AML-193 (cell line): ENCODE measurements at places on chromosomes 1 and 21.

DNA sequence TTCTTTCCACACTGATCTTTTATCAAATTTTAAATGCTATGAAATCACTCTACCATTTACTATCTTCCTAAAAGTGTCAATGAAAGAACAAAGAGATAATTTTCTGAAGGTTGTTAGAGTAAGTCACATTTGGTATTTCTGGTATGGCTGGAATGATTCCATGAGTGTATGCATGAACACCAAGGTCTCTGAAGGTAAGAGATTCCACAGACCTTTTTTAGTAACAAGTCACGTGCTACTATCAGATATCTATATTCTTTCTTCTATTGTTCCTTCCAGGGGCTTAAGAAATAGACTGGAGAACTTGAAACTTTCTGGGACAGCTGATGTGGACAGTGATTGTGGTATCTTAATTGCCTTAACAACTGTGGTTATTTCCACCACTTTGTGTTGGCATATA, 265.0 kb downstream of the SDCCAG8 start:
- no peak for DNase-seq

- DNase-seq = no peak
These were observed 124.5 kb downstream of the DNM3 start for GRCh38 chr1:171965777-171966176.

DNA sequence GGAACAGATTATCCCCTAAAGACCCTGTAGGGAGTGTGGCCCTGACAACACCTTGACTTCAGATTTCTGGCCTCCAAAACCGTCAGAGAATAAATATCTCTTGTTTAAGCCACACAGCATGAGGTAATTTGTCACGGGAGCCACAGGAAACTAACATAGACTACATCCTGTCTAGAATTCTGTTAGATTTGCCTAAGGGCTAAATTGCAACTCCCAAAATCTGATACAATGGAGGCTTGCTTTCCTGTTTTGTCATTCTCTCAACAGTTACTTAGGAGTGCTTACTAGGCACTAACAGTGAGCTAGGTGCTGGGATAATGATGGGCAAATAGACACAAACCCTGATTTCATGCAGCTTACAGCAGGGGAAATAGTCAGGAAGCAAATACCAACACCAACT, 141.6 kb downstream of the MIS18A start:
- no peak for DNase-seq

DNA sequence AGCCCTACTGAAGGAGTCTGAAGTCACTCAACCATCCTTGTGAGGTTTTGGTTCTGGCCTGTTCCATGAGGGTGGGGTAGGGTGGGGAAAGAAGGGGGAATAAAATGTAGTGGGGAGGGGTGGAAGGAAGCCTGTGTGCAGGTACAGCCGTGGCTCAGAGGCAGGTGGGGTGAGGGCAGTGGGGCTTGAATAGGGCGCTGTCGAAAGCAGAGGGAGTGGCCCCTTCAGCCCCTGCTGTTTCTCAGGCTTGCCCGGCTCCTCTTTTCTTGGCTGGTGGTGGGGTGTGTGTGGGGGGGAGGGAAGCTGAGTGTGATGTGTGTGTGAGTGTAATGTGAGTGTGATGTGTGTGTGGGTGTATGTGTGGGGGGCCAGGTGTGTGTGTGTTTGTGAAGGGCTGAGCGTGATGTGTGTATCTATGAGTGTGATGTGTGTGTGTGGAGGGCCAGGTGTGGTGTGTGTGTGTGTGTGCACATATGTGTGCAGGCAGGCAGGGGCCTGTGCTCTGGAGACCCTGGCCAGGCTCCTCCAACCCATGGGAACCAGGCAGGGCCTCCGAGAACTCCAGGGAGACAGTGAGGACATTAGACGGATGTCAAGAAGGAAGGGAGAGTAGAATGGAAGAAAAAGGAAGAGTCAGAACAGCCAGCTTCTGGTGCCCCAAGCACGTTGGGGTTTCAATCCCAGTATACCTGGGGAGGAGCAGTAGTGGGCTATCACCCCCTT, 9.0 kb downstream of the SOX13 start:
- no peak for DNase-seq

GRCh38 chr1:115238336-115239147, 99.5 kb downstream of the NGF start:
- no peak for DNase-seq

DNA sequence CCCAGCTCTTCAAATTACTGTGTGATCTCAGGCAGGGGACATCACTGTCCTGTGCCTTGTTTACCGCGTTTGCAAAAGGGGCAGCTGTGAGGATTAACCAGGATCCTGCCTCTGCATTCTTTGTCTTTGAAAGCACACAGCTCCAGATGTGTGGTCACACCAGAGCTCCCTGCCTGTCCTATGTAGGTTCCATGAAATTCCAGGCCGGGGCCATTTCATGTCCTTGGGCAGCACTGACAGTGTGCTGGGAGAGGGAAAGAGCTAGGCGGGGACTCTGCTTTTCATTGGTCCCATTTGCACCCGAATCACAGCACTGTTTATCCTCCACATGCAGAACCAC, 42.2 kb upstream of the SELENON start:
- no peak for DNase-seq

GRCh38 chr1:181257117-181257516, 168.6 kb downstream of the IER5 start:
- no peak for DNase-seq

GRCh38 chr1:81010126-81010525, 790.6 kb upstream of the ADGRL2 start:
- no peak for DNase-seq

DNA sequence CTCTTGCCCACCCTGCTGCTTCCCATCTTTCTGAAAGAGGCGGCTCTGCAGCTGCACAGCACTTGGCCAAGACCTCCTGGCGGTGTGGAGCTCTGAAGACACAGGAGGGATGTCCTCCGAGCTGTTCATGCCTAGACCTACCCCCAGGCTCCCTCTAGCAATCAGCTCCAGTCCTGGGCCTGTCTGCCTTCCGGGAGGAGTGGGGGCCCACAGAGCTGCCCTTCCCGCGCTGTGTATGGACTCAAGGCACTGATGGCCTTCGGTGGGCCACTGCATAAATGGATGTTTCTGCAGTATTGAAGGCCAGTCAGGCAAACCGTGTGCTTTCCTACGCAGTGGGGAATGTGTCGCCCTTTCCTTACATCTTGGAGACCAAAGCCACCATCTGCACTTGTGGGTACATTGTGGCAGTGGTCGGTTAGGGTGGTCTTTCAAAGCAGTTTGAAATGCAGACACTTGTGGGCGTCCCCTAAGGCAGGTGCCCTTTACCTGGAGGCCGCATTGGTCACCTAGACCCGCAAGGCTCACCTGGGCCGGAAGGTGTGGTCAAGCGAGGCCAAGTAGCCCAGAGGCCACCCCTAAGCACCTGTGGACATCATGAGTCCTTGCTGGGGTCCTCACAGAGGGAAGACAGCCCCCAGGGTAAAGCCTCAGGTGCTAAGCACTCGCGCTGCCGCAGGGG, 912 bp upstream of the PKNOX1 start:
- DNase-seq = no peak

DNA sequence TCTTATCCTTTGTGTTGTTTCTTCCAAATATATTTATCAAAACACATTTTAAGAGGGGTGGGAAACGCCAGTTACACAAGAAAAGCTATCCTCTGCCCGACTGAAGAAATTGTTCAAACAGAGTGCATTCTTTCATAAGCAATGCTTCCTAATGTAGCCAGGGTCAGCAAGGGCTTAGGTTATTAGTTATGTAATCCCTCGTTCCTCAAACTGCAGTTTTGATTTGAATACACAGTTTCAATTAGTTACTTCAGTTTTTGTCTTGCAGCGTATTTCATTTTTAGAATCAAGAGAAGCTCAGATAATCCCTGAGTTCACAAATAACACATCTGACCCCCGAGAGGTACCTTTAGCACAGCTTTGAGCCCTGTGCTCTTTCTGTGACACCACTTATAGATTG, 141.7 kb upstream of the NRIP1 start:
- peak; percentile 42 for DNase-seq

GRCh38 chr1:157894613-157895165, 53.1 kb upstream of the CD5L start:
- no peak for DNase-seq
